Anterior cingulate cortex (tissue), 58 donors: ENCODE measurements at places on chromosomes 2 and 18.

DNA sequence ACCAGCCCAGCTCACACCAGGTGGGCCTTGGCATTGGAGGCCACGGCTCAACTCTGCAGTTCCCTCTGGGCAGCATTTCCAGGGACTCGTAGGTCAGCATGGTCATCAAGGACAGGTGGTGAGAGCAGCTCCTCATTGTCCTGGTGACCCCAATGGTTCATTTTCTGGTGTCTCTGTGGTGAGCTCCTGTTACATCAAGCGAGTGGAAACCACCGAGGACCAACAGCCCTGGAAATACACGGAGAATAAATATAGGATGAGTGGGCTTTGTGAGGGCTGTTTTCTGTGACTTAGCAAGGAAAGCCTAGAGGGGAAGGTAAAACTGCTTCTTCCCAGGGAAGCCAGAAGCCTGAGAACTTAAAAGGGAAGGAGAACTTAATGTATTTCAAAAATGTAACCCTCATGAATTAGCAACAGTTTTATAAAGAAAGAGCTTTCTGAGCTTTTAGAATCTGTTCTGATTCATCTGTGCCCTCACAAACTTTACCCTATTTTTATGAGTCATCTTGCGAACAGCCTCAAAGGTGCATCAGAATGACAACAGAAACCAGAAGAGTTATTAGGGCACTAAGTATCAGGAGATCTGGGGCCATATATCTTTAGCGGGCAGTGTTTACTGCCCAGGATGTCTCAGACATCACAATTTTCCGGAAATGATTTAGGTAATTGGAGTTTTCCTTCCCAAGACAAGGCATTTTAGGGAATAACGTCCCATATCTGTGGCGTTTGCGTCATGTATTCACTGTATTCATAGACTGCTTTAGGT, 18.7 kb downstream of the C2orf92 start:
- no peak for DNase-seq

DNA sequence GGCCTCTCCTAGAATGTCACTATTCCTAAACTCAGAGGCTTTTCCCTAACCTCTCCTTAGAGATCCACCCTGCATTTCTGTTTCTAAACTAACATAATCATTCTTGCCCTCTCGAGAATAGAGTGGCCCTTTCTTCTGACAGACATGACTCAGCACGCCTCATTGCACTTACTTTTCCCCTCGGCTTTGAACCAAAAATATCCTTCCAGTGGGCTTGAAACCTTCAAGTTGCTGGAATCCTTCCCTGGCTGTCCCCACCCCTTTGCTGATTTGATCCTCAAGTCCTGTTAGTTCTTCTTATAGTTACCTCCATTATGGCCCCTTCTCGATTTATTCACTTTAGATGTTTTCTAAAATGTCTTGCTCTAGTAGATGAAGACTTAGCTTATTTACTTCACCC, 158.0 kb downstream of the LTBP1 start:
- DNase-seq = no peak

GRCh38 chr2:220450846-220451245, 823.4 kb downstream of the SLC4A3 start:
- DNase-seq = no peak

DNA sequence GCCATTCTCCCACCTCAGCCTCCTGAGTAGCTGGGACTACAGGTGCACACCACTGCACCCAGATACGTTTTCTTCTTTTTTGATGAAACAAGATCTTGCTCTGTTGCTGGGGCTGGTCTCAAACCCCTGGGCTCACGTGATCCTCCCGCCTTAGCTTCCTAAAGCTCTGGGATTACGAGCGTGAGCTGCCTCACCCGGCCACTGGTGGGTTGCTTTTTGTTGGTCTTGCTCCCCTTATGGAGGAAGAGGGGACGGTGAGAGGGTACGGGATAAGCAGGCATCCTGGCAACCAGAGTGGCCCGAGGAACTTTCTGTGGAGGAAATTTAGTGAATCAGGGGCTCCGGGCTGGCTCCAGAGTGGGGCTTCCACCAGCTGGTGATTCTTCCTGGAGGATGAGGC, 222.3 kb downstream of the HDAC4 start:
- DNase-seq = no peak

GRCh38 chr2:11481789-11482472, 16.0 kb upstream of the E2F6 start:
- no peak for DNase-seq

GRCh38 chr2:200679535-200679934, 93.7 kb downstream of the AOX1 start:
- no peak for DNase-seq

DNA sequence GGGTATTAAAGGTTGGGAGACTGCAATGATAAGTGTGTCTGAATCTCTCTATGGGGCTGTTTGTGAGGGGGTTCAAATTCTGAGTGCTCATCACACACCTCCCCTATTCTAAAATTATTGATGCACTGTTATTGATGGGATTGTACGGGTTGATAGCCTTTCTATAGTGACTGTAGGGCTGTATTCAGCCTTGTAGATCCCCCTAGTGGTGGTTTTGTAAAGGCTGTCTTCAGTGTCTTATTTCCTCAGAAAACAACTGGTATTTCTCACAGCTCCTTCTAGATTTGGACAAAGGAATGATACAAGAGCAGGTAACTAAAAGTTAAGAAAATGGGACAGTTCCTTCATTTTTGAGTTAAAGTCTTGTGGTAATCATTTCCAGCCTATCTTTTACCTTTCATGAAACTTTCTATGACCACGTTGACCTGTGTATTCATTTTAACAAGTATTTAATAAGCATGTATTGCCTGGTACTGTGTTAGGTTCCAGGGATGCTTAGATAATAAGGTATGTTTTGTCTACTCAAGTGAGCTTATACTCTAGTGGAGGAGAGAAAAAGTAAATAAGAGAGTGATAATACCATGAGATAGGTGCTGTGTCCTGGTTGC, 21.2 kb downstream of the SMAD4 start:
- no peak for DNase-seq

DNA sequence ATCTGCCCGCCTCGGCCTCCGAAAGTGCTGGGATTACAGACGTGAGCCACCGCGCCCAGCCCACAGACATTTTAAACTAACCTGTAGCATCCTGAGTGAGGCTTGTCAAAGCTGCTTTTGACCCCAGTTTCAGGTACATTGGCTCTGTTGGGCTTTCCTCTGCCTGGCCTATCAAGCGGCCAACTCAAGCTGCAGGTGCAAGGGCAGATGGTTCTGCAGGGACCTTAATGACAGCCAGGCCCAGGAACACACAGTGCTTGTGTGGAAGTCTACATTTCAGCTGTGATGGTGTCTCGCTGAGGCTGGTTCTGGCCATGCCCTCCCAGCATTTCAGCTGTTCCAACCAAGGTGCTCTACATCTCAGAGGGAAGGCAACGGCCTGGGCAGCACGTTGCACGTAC, 18.4 kb downstream of the INPP4A start:
- DNase-seq = no peak

GRCh38 chr2:160838691-160839090, 321.5 kb upstream of the TANK start:
- no peak for DNase-seq

- no peak for DNase-seq
Measured at GRCh38 chr2:19504400-19505198, 146.2 kb upstream of the OSR1 start.

GRCh38 chr2:63962186-63962585, 57.0 kb downstream of the VPS54 start:
- DNase-seq = no peak

- no peak for DNase-seq
Measured at GRCh38 chr2:39290433-39290832, 46.7 kb upstream of the CDKL4 start.

- DNase-seq = peak; percentile 35
Measured at GRCh38 chr2:74006459-74006858, 21.7 kb downstream of the TET3 start.

DNA sequence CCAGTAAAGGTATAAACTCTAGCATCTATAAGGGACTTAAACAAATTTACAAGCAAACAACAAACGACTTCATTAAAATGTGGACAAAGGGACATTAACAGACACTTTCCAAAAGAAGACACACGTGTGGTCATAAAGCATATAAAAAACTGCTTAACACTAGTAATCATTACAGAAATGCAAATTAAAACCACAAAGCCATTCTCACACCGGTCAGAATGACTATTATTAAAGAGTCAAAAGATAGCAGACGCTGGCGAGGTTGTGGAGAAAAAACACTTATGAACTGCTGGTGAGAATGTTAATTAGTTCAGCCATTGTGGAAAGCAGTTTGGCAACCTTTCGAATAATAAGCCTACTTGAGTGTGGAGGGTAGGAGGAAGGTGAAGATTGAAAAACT, 217.1 kb upstream of the DLGAP1 start:
- no peak for DNase-seq

GRCh38 chr18:30886998-30887397, 155.5 kb downstream of the DSC3 start:
- no peak for DNase-seq

- DNase-seq = no peak
Measured at GRCh38 chr18:54434453-54434852, 76.7 kb downstream of the C18orf54 start.

GRCh38 chr2:5766561-5766960, 74.4 kb downstream of the SOX11 start:
- DNase-seq = no peak

DNA sequence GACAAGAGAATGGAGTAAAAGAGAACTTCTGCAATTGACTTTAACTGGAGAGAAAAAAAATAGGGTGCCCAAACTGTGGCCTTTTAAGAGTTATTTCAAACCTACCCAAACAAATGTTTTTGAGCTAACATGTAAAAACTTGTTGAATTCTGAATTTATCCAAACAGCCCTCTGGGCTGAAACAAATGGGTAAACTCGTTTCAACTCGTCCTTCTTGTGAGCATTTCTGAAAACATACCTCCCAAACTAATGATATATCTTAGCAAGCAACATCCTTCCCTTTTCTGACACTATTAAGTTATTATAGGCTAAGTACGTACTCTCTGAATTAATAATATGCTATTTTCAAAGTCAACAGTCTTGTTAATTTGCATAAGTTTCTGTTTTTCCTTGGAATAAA, 793.0 kb upstream of the ACVR2A start:
- DNase-seq = no peak

GRCh38 chr2:81739966-81740365, 1435.4 kb upstream of the LRRTM1 start:
- no peak for DNase-seq

GRCh38 chr2:239013678-239013976, 165.7 kb downstream of the TWIST2 start:
- DNase-seq = no peak

GRCh38 chr2:212064318-212064717, 474.3 kb downstream of the ERBB4 start:
- DNase-seq = no peak

DNA sequence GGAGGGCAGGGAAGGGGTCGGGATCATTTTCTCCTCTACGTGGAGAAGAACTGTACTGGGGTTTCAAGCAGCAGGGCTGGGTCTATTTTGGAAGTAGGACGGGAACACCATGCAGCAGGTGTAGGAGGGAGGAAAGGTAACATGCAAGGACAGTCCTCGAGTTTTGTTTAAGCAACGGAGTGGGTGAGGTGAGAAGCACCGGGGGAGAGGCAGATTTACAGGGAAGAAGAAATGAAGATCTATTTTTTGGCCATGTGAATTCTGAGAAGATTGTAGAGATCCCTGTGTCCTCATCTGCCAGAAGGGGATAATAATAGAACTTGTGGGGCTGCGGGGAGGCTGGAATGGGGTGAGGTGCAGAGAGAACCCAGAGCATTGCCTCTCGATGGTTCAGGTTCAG, 85.6 kb downstream of the INPP5D start:
- DNase-seq = no peak

DNA sequence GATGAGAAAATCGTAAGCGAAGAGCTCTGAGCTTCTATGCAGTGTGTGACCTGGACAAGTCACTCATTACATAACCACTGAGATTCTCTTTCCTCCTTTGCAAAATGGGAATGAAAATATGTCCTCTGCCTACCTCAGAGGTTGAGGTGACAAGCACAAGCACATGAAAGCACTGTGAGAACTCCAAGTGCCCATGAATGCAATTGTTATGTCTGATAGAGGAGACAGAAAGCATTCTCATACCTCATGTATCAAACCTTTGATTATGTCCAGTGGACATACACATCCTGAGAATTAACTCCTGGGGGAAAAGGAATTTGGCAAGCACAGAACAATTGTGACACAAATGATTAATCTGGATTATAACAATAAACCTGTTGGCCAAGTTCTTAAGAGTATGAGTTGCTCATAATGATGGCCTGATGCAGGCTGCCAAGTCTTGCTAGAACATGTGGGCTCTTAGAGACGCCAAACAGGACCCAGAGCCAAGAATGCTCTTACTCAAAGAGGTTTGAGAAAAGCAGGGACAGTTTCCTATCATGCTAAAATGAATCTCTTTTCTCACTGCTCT, 8.5 kb upstream of the RMDN2 start:
- DNase-seq = no peak

GRCh38 chr2:47225061-47225783, 70.1 kb upstream of the STPG4 start:
- no peak for DNase-seq

DNA sequence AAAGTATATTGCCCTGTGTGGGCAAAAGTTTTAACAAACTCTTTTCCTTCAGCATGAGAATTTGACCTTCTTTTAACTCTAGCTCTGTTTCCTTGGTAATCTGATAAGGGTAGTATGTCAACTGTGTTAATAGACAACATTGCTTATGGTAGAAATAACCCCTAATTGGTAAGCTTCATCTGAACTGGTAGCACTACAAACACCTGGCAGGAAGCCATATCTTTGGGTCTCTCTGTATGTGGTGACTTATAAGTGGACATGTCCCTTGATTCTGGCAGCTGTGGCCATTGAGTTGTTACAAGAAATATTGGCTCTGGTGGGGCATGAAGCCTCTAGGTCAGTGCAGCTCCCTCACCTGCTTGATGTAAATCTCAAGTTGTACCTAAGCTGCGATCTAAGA, 46.9 kb downstream of the MBD5 start:
- DNase-seq = no peak

- no peak for DNase-seq
Measured at GRCh38 chr18:48780913-48781162, 169.9 kb downstream of the SMAD7 start.

- DNase-seq = no peak
Measured at GRCh38 chr2:12451726-12452125, 265.0 kb upstream of the TRIB2 start.

GRCh38 chr2:64853894-64854293, 135.3 kb upstream of the SLC1A4 start:
- DNase-seq = no peak
